ENCODE measurements at places on chromosomes 16 and 17. TPM values are rescaled to one million over a fixed set of nuclear protein-coding genes. Genes with fewer than 3 reads are reported as not detected.

PIK3R6 gene
- total RNA-seq: 0.56 TPM

ELMO3 gene
- total RNA-seq: 2.6 TPM

FOXL1 gene
- total RNA-seq: 0.60 TPM

PARD6A gene
- 3.2 TPM for total RNA-seq

MMP25 gene
- 3.0 TPM for total RNA-seq

COL1A1 gene
- total RNA-seq: 37.4 TPM
